ENCODE measurements at places on chromosomes 12 and 14. TPM values are rescaled to one million over a fixed set of nuclear protein-coding genes. Genes with fewer than 3 reads are reported as not detected.

RNASE2 gene
- not detected for total RNA-seq

ZDHHC22 gene
- total RNA-seq = 0.20 TPM

CLEC6A gene
- not detected for total RNA-seq

TBK1 gene
- total RNA-seq = 23.2 TPM

SLC6A15 gene
- 4.1 TPM for total RNA-seq

IQSEC3 gene
- not detected for total RNA-seq

OLR1 gene
- total RNA-seq = 0.40 TPM

KRT6B gene
- not detected for total RNA-seq

TMPRSS12 gene
- total RNA-seq = not detected

ANO4 gene
- total RNA-seq = 0.13 TPM

EIF2S3B gene
- 0.45 TPM for total RNA-seq

KRT85 gene
- total RNA-seq = not detected

CD163L1 gene
- 0.20 TPM for total RNA-seq

HPD gene
- total RNA-seq = 1.5 TPM

RASSF9 gene
- total RNA-seq = 0.67 TPM

CCDC177 gene
- total RNA-seq = not detected

SOAT2 gene
- 0.23 TPM for total RNA-seq

AKAP3 gene
- 1.2 TPM for total RNA-seq

AICDA gene
- 0.31 TPM for total RNA-seq

TGFB3 gene
- total RNA-seq = 0.84 TPM

NFE2 gene
- not detected for total RNA-seq

GZMB gene
- total RNA-seq = not detected

CYP27B1 gene
- 0.86 TPM for total RNA-seq

Measured in A549 treated with ZK216348 at 1 μM for 4 hours (cell line).